ENCODE measurements at places on chromosomes 6 and 20.

GRCh38 chr6:170211404-170212025 lies 79.4 kb downstream of the DLL1 start:
- DNase-seq = peak; percentile 25

DNA sequence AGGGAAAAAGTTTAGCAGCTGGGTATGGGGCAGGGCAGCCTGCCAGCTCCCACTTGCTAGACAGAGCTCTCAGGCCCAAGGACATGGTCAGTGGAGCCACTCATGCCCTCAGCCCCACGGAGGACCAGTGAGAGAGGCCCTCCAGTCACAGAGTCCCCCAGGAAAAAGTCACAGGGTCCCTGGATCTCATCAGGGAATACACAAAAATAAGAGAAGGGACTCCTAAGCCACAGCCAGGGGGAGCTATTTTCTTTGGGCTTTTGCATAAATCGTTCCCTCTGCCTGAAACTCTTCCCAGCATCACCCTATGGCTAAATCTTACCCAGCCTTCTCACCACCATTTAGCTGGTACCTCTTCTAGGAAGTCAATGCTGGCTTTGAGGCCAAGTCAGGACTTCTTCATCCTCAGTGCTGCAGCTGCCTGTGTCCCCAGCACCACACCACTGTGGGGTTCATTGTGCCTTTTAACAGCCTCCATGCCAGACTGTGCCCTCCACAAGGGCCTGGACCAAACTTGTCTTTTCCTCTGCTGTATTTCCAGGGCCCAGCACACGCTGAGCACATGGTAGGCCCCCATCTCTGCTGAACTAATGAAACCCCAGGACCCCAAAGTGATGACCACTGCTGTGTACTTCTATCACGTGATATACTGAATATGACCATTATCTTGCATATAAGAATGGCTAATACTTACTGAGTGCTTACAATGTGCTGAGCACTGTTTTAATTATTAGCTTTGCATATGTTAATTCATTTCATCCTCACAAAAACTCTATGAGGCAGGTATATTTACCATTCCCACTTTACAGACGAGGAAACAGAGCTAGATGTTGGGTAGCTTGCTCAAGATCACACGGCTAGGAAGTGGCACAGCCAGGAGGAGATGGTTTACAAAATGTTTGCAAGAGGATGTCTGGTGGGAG lies 2.0 kb downstream of the ZNF335 start:
- DNase-seq = no peak

GRCh38 chr6:89818977-89819335 lies 638 bp downstream of the MDN1 start:
- no peak for DNase-seq

- no peak for DNase-seq
Observed at GRCh38 chr20:19113343-19113930, 99.0 kb upstream of the SLC24A3 start.

DNA sequence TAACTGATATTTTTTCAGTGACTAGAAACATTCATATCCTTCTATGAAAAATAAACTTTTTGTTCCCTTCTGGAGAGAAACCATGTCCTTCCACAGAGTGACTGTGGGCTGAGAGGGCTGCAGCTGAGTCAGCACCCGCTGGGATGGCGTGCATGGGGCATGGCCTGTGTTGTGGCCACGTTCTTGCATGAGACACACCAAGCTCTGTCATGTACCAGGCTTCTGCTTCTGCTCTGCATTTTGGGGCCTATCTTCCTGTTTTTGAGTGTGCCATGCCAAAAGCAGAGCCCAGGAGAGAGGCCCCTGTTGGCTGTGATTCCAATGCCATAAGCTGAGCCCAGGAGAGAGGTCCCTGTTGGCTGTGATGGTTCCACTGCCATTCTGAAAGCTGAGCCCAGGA lies 10.8 kb downstream of the APMAP start:
- peak; percentile 51 for DNase-seq

DNA sequence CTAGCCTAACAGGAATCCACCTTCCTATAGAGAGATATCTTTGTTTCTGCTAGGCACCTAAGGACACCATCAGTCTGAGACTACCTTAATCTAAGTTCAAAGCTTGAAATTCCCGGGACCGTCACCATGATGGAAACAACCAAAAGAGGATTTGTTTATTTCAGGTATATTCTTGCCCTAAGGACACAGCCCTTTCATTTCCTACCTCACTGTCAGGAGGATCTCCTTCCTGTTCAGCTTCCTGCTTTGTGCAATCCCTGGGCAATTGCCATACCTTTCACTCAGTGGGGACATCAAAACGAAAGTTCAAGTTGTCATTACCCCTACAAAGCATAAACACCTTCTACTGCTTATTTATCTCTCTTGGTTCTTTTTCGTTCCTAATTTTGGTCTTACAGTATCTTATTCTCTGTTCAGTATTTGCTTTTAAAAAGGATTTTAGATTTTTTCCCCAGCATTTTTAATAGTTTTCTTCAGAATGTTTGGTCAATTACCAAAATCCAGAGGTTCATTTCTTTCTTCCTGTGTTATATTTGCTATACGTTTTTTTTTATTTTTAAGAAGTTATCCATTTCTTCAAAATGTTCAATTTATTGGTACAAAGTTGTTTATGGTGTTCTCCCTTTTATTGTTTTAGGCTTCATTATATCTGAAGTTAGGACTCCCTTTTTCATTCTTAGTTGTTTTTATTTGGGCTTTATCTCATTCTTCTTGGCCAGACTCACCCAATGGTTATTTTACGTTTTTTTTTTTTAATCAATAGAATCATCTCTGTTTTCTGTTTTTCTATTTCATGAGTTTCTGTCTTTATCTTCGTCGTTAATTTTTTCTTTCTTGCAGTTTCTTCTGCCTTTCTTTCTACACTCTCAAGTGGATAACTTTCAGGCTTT lies 13.0 kb upstream of the TBPL1 start:
- DNase-seq = no peak

DNA sequence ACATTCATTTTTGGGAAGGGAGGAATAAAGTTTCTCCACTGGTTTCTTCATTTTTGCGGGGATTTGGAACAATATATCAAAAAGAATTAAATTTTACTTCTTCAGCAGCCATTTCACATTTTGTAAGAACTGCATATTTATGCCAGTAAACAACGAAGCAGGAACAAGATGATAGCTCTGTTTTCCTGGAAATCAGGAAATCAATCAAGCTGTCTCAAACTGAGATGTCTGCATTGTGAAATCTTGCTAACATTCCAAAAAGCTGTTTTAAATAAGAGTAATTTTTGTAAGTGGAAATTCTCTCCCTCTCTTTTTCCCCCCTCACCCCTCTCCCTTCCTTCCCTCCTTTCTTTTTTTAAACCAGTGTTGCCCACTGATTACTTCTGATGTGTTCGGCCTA lies 20.0 kb downstream of the MAPK13 start:
- no peak for DNase-seq

GRCh38 chr6:166905505-166906134 lies 50.7 kb downstream of the RNASET2 start:
- DNase-seq = no peak

DNA sequence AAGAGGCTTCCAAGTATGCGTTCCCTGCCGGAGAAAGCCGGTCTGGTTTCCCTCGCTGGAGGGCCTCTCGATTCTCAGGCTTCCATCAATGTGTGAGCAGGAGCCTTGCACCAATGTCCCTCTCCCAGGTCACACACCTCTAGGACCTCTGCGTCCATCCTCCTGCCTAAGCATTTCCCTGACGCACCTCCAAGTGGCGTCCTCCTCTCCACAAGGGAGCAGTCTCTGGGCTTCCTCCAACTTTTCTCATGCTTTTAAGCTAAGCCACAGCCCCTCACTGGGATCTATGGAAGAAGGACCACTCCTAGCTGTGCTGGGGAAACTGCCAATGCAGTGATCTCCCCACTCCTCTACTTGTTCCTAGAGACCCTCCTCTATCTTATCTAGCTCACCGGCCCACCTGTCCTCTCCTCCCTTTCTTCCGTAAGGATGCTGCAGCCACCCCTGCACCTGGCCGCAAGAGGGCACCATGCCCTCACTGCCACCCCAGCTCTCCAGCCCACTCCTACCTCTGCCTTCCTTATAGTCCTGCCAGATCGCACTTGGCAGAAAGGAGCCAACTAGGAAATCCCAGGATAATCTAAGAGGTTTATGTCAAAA lies 258.7 kb downstream of the LRFN2 start:
- peak; percentile 56 for DNase-seq

Data from activated CD8-positive, alpha-beta memory T cell treated with anti-CD3 and anti-CD28 coated beads, Interleukin-2, amount 50 U/mL, for 48 hours (primary cell).